NAMALWA (cell line): ENCODE measurements at places on chromosomes 12 and 14.

DNA sequence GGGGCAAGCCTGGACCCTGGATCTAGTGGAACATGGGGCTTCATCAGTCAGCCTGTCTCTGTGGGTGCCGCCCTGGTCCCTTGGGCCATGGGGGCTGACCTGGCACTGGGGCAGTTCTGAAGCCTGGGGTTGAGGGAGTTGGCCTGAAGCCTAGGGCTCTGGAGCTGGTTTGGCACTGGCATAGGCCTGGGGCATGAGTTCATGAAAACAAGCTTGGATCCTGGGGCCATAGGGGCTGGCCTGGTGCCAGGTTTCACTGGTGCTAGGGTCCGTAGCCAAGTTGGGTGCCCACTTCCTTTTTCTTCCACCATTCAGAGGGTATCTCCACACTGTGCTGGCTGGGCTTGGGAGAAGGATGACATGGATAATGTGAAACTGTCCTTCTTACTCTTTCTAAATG is 26.6 kb upstream of the ANO4 start:
- no peak for DNase-seq

- DNase-seq, result no peak
Measured at GRCh38 chr14:75783602-75784313, 122.7 kb downstream of the TTLL5 start.

GRCh38 chr14:52961060-52961639 is 10.3 kb upstream of the FERMT2 start:
- peak; percentile 53 for DNase-seq

DNA sequence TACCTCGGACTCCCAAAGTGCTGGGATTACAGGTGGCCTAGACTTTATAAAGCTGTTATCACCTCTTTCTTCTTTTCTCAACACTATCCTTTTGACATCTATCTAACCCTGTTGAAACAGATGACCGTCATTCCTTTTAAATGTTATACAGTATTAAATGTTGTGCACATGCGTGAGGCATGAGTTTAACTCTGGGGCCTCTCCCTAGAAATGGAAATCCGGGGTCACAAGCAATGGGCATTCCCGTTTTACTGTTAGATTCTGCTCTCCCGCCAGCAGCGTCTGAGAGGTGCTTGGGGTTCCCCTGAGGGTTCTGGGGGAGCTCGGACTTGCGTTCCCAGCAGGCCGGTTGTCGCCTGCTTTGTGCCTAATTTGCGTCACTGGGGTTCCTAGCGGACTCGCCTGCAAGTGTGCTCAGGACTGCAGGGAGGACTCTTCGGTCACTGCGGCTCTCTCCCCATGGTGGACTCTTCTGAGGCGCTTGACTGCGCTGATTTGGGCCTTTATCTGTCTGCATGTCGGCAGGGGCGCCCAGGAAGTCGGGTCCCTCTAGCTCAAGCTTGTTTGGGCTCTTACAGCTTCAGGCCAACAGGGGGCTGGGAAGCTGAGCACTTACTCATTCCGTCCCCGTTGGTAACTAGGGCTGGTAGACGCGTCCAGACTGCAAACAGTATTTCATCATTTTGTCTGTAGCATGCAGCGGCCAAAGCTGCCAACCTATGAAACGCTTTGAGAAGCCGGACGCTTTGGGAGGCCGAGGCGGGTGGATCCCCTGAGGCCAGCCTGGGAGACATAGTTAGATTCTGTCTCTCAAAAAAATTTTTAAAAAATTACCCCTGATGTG is 1.2 kb upstream of the RAN start:
- DNase-seq, result peak; percentile 95

- no peak for DNase-seq
Measured at GRCh38 chr14:60721326-60722106, 2.6 kb downstream of the SIX4 start.

GRCh38 chr12:24991209-24992049 is 42.5 kb upstream of the BCAT1 start:
- DNase-seq, result peak; percentile 92

DNA sequence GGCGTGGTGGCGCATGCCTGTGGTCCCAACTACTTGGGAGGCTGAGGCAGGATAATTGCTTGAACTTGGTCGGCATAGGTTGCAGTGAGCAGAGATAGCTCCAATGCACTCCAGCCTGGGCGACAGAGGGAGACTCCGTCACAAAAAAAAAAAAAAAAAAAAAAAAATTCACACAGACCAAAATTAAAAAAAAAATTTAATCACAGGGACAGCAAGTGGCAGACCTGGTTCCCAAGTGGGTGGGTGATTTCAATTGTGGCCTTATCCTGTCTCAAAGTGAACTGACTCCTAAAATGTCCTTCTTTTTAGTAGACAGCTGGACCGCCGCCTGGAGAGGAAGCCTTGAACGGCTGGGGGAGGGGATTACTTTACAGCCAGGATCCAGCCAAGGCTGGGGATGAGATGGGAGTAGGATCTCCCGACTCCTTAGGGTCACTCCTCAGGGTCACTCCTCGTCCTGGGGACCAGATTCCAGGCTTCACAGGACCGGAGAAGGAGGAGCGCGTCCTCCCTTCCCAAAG is 1.5 kb upstream of the KCNH3 start:
- DNase-seq, result no peak

- no peak for DNase-seq
Measured at GRCh38 chr14:69312608-69313007, 52.6 kb downstream of the GALNT16 start.

DNA sequence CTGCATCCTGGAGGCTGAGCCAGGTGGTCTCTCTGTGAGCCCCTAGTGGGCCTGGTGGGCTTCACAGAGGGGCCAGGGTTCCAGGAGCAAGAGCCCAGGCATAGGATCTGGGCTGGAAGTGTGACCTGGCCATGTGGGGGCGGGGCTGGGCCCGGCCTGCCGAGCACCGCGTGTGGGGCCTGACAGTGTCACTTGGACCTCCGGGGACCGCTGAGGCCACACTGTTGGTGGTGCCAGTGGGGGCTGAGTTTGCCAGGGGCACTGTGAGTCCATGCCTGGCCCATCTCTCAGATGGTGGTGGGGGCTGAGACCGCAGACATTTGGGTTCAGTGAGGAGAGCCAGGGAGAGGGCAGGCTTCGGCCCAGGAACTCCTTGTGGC is 5.2 kb downstream of the FBRSL1 start:
- DNase-seq, result no peak

DNA sequence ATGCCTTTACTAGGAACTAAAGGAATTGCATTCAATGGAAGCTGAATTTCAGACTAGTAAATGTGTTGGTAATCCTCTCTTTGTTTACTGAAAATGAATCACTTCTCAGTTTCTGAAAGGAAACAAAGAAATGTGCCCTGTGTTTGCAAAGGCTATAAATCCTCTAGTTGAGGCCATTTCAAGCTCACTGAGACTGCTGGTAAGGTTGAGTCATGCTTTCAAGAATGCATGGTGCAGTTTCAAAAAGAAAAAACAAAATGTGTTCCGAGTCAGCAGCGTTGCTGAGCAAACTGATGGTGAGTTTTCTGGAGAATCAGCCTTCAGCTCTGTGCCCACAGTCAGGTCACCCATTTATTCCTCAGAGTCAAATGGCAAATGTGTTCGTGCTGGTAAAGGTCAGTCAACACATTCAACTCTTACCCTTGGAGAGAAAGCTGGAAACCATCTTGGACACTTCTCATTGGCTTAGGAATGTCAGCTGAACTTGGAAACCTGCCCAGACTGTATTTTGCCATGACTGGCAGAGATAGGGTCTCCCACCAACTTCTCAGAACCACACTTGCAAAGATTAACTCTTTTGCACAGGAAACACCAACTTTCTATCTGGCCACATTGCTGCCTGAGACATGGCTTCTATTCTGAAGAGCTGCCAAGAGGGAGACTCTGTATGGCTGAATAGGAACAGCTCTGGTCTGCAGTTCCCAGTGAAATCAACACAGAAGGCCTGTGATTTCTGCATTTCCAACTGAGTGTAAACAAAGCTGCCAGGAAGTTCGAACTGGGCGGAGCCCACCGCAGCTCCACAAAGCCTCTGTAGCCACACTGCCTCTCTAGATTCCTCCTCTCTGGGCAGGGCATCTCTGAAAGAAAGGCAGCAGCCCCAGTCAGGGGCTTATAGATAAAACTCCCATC is 484.4 kb downstream of the ATP23 start:
- no peak for DNase-seq

- no peak for DNase-seq
Measured at GRCh38 chr14:46054526-46054925, 597.1 kb downstream of the RPL10L start.

- DNase-seq, result no peak
Measured at GRCh38 chr14:30299915-30300314, 259.0 kb upstream of the G2E3 start.

DNA sequence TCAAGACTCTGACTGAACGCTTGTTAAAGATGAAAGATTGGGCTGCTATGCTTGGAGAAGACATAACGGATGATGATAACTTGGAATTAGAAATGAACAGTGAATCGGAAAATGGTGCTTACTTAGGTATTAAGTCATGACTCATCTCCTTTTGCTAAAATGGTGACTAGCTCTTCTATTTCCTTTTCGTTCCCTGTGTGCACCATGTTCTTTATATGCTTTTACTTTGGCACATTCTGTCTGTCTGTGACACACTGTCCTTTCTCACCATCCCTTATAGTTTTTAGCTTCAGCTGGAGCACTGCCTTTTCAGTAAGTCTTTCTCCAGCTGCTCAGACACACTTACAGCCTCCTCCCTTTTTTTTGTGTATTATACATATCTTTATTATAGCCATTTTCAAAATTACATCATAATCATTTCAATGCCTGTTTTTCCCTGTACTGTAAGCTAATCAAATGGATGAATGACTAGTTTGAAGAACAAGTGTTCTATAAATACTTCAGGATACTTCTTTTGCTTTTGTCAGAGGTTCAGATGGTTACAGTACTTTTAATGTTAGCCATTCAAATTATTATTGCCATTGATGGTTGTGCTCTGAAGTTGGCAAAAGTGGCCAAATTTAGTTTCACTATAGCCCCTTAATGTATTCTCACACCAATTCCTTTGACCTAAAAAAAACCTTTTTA is 68.6 kb downstream of the MIA2 start:
- DNase-seq, result no peak

DNA sequence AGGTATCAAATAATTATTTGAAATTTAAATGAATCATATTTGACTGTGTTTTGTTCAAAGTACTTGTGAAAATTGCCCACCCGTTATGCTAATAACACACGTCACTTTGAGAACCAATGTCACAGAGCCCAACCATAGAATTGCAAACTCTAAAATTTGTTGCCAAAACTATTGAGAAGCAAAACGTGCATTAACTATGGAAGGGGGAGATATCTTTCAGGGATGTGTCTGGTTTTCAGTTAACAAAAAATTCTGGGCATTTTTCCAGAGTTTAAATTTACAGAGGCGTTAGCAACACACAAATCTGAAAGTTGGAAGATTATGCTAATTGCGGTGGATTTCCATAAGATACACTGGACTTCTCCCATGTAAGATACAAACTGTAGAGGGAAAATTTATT is 371.8 kb upstream of the E2F7 start:
- DNase-seq, result no peak

- DNase-seq, result no peak
Measured at GRCh38 chr12:109451400-109451799, 25.7 kb downstream of the KCTD10 start.

DNA sequence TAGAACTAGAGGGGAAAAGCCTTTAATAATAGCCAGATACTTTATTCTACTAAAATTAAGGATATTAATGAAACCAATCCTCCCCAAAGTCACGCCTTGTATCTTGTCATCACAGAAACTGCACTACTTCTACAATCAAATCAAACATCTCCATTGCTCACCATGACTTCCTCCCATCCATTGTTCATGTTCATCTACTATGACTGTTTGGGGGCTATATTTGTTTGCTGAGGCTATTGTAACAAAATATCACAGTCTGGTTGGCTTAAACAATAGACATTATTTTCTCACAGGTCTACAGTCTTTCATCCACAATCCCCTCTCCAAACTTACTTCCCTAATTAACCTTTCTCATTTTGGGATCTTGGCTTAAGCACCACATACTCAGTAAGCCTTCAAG is 193.6 kb upstream of the FSCB start:
- no peak for DNase-seq

- no peak for DNase-seq
Measured at GRCh38 chr12:32248441-32249140, 141.9 kb downstream of the BICD1 start.

DNA sequence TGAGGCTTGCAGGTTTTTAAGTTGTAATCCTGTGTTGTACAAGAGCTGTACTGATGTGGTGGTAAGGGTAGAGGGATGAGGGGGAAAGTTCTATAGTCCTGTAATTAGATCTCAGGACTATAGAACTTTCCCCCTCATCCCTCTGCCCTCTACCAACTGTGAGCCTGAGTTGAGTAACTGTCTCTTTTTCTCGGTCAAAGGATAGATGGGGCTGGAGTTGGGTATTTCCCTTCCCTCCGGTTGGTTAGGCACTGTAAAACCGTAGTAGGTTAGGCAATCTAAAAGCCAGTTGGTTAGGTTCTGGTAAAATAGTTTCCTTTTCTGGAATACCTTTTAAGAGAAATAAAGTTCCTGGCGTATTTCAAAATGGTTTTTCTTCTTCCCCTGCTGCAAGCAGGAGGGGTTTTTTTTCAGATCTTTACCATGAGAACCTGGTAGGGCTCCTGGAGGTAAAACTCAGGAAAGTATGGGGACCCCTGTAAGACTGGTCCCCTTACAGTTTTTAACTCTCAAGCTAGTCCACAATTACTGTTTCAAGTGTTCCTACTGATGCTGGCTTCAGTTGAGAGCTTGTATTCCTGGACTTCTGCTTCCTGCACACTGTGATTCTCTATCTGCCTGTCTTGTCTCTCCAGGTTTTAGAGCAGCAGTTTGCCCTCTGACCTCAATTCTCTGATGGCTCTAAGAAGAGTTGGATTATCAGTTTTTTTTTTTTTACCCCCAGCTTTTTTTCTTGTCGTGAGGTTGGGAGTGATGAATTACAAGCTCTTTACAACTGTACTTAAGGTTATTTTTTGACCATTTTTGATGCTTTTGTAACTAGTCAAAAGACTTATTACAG is 58.7 kb downstream of the FUT8 start:
- no peak for DNase-seq

DNA sequence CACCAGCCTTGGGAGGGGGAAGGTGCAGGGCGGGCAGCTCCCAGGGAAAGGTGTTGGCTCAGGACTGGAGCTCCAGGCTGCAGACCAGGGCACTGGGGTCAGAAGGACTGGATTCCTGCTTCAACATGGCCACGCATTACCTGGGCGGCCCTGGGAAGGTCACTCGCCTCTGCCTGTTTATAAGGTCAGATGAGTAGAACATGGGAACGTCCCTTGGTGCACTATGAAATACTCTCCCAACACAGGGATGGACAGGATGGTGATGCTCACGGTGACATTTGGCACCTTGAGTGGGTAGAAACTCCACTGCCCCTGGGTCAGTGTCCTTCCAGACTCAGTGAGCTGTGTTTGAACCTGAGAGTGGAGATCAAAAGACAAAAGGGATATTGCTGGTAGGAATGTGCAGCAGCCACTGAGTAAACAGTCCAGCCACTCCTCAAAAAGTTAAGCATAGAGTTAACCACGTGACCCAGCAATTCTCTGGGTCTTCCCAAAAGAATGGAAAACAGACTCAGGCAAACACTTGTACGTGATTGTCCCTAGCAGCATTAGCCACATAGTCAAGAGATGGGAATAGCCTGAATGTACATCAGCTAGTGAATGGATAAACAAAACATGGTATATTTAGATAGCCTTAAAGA is 9.1 kb upstream of the BDKRB2 start:
- DNase-seq, result no peak

GRCh38 chr12:88325076-88325815 is 183.1 kb downstream of the TMTC3 start:
- DNase-seq, result no peak
